ENCODE measurements at places on chromosomes 4 and X. TPM values are rescaled to one million over a fixed set of nuclear protein-coding genes. Genes with fewer than 3 reads are reported as not detected.

Gene GLOD5
- total RNA-seq = not detected

Gene PPARGC1A
- total RNA-seq = 3.9 TPM

Gene ADRA2C
- total RNA-seq = 1.5 TPM

Gene TCP11X2
- total RNA-seq = not detected

Gene ODAPH
- not detected for total RNA-seq

Gene SSX4
- total RNA-seq = not detected

Gene SUPT20HL1
- not detected for total RNA-seq

Data from temporal lobe (tissue), 4 donors.